ENCODE measurements at places on chromosomes 3 and 15.

- no peak for DNase-seq
Measured at GRCh38 chr3:104687362-104687761, 679.3 kb upstream of the ALCAM start.

GRCh38 chr3:46191730-46192129 is 16.4 kb downstream of the CCR1 start:
- DNase-seq: no peak

- DNase-seq: no peak
Measured at GRCh38 chr3:84440291-84440690, 518.5 kb upstream of the CADM2 start.

DNA sequence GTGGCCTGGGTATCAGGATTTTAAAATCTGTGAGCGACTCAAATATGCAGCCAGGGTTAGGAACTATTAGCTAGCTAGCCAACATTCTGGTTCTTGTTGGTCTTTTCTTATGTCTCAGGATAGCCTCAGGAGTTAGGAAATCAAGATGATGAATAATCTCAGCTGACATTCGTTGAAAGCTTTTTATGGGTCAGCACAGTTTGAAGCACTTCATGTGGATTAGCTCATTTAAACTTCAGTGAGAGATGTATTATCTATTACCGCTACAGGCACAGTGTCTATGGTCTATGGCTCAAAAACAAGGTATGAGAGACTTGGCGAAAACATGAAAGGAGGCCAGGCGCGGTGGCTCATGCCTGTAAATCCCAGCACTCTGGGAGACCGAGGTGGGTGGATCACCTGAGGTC is 187.5 kb upstream of the THRB start:
- peak; percentile 64 for DNase-seq

- no peak for DNase-seq
Measured at GRCh38 chr3:52777959-52778805, 783 bp downstream of the ITIH1 start.

DNA sequence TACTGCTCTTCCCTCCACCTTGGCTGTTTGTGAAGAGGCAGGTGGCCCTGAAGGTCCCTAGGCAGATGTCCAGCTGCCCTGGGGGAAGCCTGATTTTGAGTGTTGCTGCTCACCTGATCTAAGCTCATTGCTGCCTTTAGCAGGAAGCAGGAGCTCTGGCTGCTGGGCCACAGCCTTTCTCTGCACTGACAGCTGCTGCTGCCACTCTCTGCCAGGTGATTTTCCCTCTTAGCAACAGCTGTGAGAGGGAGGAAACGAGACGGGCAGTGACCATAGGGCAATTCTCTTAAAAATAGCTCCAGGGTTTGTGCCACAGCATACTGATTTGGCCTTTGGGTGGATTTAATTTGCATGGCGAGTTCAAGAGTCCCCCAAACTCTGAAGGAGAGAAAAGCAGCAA is 415.8 kb upstream of the SEMA6D start:
- DNase-seq: no peak
